Neural crest cell (in vitro differentiated cells): ENCODE measurements at places on chromosomes 5 and 9.

DNA sequence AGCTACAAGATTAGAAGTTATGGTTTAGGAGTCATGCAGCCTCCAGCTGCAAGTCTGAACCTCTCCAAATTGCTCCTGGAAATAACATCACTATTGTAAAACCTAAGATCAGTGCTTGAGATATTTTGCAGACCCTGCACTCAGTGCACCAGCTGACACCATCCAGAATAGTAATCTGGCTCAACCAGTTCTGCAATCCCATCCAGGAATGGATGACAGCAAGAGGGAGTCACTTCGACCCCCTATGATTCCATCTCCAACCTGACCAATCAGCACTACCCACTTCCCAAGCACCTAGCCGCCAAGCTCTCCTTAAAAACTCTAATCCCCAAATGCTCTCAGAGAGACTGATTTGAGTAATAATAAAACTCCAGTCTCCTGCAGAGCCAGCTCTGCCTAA, 37.9 kb upstream of the NR4A3 start:
- DNase-seq, result no peak

DNA sequence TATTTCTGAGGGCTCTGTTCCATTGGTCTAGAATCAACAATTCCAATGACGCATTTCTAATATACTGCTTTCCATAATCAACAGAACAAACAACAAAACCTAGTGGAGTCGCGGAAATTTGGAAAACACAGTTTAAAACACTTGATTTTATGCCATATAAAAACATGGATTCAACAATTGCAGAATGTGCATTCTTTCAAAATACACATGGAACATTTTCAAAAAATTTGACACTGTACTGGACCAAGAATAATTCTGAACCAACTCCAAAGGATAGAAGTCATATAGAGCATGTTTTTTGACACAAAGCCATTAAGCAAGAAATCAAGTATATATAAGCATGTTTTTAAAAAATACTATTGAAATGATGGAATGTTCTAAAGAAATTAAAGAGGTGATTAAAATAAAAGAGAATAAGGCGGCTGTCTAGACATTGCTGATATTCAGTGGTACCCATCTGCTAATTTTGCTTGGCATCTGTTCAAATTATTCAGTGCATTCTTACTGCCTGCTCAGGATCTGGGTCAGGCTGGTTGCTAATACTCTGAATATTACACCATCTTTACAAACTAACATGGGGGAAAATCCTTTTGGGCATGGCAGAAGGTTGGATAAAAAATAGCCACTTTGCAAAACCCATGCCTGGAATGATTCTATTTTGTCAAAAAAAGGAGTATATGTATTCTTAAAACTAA, 221.3 kb downstream of the NPR3 start:
- DNase-seq, result no peak

GRCh38 chr9:25702536-25702935, 24.3 kb upstream of the TUSC1 start:
- no peak for DNase-seq

DNA sequence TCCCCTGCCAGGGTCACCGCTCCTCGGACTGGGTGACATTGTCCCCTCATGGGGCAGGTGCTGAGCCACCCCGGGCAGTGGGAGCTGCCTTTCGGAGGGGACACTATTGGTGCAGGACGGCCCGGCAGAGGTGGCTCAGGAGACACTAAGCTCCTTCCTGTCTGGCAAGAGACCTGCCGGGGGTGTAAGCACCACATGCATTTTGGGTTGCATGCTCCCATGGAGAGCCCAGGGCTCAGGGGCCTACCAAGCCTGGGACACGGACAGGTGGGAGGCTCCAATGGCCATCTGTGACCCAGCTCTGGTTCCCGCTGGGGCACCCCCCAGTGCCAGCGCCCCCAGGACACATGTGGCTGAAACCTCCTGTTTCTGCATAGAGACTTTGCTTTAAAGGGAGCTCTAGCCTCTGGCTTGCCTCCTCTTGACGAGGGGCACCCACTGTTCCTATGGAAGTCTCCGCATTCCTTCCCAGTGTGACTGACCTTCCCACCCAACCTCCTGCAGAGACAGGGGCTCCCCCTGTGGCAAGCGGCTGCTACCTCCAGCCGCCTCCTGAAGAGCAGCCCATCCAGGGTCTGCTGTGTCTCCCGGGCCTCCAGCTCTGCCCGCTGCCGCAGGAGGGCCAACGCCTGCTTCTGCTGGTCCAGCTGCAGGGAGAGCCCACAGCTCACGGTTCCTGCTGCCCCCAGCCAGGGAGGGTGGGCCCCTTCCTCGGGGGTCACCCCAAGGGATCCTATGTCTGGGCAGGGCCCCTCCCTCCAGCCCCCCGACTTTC, 28.1 kb downstream of the CCDC187 start:
- no peak for DNase-seq

- DNase-seq, result no peak
Observed at GRCh38 chr5:163735069-163735468, 229.7 kb downstream of the MAT2B start.

GRCh38 chr5:119512277-119512676, 60.0 kb downstream of the HSD17B4 start:
- DNase-seq, result no peak

DNA sequence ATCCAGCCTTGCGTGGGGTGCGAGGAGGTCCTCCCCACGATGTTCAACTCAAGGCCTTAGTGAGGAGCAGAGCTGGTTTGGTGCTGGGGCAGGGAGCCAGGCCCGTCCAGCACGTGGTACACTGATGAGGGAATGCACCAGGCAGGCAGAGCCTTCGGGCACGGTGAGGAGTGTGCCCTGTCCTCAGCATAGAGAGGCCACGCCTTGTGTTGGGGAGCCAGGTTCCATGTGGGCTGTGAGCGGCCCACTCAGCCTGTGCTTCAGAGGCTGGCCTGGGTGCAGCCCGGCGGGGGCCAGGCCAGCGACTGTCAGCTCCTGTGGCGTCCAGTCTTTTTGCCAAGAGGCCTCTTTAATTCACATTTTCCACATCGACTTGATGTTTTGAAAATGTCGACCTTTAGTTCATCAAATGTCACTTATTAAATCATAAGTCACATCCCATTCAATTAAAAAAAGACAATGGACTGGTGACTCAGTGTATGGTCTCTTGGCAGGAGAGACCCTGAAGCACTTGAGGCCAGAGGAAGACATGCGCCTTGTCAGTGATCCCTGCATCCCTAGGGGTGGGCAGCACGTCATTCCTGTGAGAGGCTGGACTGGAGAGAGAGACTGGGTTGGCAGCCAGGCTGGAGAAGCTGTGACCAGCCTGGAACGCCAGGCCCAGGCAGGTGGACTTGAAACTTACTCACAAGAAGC, 21.7 kb downstream of the ERGIC1 start:
- no peak for DNase-seq

DNA sequence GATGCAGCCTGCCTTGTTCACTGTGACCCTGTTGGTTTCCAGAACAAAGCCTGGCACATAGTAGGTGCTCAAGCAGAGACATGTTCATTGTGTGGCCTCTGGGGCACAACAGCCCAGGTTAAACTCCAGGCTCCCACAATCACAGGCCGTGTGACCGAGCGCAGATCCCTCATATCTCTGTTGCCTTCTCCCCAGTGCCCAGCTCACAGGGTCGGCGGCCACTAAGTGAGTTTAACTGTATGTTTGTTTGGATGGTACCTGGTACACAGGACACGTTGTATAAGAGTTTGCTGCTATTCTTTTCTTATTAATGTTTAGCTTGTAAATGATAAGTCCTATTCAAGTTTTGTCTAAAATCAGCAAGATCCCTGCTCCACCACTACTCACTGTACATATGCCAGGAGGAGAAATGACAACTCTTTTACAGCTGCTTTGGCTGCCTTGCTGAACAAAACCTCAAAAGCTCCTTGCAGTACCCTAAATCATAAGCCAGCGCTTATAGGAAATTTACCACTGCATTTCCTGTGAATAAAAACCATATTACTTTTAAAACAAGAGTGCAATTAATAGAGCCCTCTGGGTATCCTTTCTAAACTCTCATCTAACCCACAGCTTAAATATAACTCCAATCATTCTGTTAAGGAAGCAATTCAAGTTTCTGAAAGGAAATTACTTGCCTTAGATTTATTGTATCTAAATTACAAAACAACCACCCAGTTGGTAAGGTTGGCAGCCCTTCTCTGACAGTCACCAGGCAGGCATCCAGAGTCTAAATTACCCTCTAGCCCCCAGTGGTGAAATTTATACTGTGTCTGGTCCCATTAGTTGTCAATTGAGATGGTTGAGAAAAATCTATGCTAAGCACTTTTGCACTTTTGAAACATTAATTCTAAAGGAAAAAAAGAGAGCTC, 379.4 kb downstream of the SEMA5A start:
- DNase-seq, result no peak

- DNase-seq, result no peak
Observed at GRCh38 chr9:38482918-38483592, 58.8 kb upstream of the IGFBPL1 start.

- DNase-seq, result no peak
Observed at GRCh38 chr5:179118338-179118737, 58.2 kb downstream of the ZNF354C start.

DNA sequence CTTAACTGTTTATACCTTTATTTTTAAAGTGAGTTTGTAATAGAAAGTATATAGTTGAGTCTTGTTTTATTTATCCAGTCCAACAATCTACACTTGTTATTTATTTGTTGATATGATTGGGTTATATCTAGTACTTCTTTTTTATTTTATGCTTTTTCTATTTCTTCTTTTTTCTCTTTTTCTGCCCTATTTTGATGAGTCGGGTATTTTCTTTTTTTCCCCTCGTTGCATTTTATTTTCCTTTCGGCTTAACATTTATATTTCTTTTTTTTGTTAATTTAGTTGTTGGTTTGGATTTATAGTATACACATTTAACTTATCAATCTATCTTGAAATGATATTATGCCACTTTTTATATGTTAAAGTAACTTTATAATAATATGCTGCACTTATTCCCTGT, 111.7 kb upstream of the IZUMO3 start:
- no peak for DNase-seq

DNA sequence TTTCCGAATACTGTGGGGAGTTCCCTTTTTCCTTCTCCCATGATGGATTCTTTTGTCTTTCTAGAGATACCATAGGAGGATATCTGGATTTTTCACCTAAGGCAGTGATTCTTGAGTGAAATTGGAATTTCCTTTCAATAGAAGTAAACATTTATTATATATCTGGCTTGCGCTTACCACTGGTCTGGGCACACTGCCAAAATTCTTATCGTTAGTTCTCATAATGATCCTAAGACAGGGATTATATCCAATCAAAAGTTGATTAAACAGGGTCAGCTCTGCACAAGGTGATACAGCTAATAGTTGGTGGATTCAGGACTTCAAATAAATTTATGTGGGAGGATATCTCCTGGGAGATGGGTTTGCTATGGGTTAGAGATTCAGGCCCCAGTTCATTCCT, 9.6 kb downstream of the TLE4 start:
- no peak for DNase-seq

DNA sequence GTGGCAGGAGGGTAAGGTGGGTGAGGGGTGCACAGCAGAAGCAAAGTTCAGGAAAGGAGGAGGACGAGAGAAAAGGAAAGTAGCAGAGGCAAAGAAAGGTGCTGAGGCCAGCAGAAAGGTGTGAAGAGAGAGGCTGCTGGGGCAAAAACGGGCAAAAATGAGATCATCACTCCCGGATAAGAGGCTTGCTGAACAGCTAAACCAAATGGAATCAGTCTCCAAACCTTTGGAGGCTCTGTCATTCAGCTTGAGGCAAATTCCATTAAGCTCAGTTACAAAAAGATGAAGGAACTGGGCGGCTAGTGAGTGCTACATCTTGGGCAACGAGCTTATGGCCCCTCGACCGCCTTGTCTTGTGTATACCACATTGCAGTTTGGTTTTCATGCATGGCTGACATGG, 136.4 kb downstream of the FSTL4 start:
- DNase-seq, result no peak

GRCh38 chr9:112434487-112434886, 52.1 kb upstream of the KIAA1958 start:
- no peak for DNase-seq

- no peak for DNase-seq
Observed at GRCh38 chr9:87149799-87150198, 202.5 kb upstream of the GAS1 start.

GRCh38 chr5:143442385-143442784, 38.9 kb upstream of the NR3C1 start:
- DNase-seq, result no peak

DNA sequence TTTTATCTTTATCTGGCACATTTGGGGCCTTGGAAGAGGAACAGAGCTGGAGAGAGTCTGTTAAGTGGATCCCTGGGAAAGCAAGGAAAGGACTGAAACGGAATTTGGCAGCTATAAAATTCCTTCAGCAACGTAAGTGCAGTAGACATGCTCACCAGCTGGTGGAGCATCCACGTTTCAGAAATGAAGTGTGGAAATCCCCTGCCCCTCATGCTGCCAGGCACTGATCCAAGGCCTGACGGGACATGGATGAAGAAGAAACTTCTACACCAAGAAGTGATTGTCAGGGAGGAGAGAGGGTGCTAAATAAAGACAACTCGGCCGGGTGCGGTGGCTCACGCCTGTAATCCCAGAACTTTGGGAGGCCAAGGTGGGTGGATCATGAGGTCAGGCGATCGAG, 209.3 kb downstream of the ROR2 start:
- DNase-seq, result no peak

DNA sequence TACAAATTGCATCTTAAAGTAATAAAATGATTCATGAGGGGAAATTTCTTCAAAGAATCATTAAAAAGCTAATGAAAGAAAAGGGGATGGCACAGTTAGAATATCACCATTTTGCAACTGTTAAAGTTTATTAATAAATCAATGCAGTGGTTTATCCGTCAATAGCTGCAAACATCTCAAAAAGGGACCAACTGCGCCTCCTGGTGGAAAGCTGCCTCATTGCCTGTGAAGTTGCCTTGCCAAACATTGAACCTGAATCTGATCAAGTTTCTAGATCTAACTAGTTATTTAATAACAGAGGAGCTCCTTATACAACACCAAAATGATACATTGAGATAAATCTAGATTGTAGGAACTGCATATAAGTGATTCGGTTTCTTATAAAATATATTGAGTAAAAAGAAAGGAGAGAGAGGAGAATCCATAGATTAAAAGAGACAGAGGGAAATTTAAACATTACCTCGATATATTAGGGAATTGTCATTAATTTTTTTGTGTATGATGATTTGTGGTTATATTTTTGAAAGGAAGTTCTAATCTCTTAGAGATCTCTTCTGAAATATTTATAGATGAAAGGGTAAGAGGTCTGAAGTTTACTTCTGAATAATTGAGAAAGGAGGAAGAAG, 6.9 kb upstream of the NDUFB6 start:
- DNase-seq, result peak; percentile 76

GRCh38 chr5:1280177-1281037, 14.5 kb downstream of the TERT start:
- no peak for DNase-seq

DNA sequence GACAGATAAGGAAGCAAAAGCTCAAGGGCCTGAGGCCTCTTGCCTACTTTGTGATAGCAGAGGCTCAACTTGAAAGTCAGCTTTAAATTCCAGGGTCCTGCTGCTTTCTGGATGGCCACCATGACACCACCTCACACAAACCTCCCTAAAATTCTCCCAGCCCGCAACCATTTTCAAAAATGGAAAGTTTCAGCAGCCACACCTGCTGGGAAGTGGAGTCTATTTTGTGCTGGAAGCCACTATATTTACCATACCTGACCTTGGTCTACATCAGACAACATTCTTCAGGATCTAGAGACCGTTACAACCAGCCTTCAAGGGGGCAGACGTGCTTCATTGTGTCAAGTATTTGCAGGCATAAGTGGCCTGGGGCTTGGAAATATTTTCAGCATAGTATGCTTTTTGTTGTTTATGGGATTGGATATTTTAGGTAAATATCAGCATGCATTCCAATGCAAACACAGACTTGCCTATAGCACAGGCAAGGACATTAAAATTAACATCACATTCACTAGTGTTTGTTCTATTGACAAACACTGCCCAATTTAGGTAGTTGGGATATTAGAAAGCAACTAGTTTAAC, 50.9 kb downstream of the BOD1 start:
- DNase-seq, result no peak
